Large intestine (tissue), 12 donors: ENCODE measurements at places on chromosomes 12 and 14.

GRCh38 chr12:71440345-71440762, 756 bp downstream of the LGR5 start:
- DNase-seq, result peak; percentile 57

GRCh38 chr14:69066396-69067171, 86.3 kb downstream of the DCAF5 start:
- DNase-seq, result no peak

DNA sequence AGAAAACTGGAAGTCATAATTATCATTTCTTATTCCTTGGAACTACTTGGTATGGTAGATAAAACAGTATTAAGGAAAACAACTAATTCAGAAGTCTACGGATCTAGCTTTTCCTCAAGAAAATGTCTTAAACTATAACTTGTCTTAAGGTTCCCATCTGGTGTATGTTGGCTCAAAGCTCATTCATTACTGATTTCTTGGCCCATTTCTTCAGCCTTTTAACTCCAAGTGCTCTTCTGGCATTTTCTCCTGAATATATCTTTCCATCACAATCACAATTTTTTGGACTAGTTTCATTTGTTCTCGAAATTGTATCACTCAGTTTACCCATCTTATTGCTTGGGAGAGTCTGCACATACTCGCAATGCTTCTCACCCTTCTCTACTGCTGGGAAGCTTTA, 150.1 kb downstream of the C12orf50 start:
- DNase-seq, result no peak

GRCh38 chr12:20442322-20442721, 74.0 kb downstream of the PDE3A start:
- DNase-seq, result peak; percentile 50

DNA sequence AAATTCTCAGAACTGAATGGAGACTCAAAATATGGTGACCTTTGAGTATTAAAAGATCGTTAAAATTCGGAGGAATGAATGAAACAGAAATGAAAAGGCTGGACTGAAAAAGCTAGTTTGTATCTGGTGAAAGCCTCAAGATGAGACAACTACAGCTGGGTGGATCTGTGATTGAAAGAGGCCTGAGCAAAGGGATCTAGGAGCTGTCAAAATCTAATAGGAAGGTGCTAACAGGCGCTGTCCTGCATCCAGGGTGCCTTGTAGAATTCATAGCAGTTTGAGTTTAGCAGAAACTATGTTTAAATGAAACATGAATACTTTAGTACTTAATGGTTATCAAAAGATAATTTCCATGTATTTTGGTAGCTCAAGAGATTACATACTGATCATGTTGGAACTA, 2.3 kb downstream of the YY1 start:
- DNase-seq, result no peak

- DNase-seq, result no peak
These were observed 10.7 kb downstream of the TCTN2 start for GRCh38 chr12:123681605-123682004.

GRCh38 chr14:102768223-102769048, 8.8 kb upstream of the TRAF3 start:
- DNase-seq, result no peak

GRCh38 chr12:122895320-122895703, 612 bp downstream of the VPS37B start:
- DNase-seq, result peak; percentile 50

GRCh38 chr14:22315336-22315735, 273.7 kb downstream of the DAD1 start:
- DNase-seq, result no peak

GRCh38 chr14:80455031-80455430, 243.7 kb upstream of the DIO2 start:
- DNase-seq, result no peak

DNA sequence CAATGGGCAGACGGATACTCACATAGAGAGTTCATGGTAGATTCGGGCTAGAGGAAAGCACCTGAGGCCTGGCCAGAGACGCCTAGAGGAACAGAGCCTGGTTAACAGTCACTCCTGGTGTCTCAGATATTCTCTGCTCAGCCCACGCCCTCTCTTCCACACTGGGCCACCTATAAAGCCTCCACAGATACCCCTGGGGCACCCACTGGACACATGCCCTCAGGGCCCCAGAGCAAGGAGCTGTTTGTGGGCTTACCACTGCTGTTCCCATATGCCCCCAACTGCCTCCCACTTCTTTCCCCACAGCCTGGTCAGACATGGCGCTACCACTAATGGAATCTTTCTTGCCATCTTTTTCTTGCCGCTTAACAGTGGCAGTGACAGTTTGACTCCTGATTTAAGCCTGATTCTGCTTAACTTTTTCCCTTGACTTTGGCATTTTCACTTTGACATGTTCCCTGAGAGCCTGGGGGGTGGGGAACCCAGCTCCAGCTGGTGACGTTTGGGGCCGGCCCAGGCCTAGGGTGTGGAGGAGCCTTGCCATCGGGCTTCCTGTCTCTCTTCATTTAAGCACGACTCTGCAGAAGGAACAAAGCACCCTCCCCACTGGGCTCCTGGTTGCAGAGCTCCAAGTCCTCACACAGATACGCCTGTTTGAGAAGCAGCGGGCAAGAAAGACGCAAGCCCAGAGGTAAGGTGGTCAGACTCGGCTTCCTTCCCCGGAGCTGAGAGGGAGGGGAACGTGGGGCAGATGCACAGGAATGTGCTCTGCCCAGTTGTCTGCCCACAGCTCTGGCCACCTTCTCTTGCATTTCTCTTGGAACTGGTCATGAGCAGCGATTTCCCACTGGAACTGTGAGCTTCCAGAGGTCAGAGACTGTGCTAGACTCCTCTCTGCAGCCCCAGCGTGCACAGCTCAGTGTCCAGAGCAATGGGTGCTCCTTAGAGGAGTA, at the start of gene CD4:
CD4 (plus strand) TSS at position 557 of the 953 bp plus-strand sequence. CDS start 10,611 bp downstream, outside the sequence.
- DNase-seq, result no peak

- DNase-seq, result no peak
These were observed 81.6 kb downstream of the SPATS2 start for GRCh38 chr12:49448858-49449257.

- DNase-seq, result peak; percentile 16
These were observed 662 bp upstream of the NELL2 start for GRCh38 chr12:44876544-44877410.

DNA sequence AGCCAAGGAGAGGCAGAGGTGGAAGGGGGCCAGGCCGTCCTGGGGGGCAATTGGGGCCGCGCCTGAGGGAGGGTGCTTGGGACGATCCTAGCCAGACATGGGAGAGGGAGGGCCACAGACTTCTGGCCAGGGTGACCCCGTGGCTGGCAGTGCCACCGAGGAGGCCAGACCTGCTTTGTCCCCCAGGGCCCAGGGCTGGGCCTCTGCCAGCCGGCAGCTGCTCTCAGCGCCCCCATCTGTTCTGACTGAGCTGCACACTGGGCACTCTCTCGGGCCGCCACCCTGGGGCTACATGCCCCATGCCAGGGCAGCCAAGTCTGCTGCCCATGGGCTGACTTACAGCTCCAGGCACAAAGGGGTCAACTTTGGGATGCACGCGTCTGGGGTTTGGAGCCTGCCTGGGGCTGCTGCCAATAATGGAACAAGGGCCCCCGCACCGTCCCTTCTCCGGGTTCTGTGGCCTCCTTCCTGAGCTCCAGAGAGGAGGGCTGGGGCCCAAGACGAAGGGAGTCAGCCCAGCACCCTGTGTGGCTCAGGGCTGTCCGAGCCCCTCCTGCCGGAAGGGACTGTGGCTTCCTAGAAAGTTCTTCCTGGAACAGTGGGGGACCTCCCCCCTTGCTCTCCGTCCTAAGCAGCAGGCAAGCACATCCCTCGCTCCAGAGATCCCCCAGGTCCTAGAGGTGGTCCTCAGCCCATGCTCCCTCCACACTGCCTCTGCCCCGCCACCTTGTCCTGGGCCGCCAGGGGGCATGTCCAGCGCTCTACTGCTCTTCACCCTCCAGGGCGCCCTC, 1.1 kb downstream of the ADSS1 start:
- peak; percentile 44 for DNase-seq

DNA sequence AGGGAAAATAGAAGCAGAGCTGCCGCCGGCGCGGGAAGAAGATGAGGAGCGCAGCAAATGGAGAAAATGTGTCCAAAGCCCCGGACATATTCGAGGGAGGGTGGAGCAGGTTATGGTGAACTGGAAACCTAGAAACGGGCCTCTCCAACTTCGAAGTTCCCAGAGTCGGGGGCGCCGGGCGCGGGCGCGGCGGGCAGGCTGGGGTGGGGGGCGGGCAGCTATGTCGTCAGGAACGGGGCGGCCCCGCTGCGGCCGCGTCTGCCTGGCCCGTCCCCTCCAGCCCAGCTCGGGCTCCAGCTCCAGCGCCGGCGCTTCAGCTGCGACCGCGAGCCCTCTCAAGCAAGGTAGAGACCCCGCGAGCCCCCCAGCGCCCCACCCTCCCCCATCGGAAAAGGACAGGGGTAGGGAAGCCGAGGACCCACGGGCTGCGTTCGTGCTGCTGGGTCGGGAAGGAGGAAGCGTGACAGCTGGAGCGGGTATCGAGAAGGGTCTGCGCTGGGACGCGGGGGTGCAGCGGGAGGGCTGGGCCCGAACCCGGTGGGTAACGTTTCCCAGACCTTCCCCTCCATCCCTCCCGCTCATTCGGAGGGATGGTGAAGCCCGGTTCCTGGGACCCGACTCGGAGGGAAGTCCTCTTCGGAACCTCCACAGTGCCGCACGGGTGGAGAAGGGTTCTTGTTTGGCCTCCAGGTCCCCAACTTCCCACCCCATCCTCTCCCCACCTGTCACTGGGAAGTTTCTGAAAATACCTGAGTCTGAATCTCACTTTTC, 1.0 kb downstream of the DGKA start:
- peak; percentile 54 for DNase-seq

DNA sequence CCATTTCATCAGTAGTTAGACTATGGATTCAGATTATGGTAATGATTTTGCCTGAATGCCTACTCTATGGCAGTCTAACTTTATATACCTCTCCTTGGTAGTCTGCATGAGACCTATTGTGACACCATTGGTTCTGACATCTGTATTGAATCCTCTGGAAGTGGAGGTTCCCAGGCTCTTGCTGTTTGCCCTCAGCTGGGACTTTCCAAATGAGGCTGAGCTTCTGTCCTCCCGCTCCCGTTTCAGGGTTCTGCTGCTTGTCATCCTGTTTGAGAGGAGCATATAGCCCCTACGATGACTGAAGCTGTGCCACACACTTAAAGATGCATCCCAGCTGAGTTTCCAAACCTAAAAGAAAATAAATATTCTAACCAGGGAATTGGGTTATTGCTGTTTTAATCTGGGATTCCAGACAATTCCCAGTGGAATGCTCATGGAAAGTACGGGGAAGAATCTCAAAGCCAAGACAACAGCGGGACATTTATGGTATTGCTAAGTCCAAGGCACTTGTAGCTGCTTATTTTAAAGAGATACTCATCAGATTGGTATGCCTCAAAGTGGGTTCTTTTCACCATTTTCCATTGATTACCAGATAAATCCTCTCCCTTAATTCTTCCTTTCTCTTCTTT, 105.9 kb downstream of the ETV6 start:
- DNase-seq, result no peak

DNA sequence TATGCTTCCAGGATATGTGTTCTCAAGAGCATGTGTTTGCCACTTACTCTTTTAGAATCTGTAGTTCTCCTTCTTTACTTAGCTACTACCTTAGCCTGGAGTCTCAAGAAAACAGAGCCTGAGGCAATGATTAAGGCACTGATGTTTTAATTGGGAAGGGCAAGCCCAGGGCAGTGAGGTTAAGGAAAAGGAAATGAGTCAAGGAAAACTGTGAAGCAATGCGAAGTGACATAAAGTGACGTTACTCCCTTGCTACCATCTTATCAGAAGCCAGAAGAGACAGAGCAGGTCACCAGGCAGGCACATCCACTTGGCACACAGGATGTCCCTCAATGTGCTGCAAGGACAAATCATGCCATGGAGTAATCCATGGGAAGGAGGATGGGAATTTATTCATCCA, 11.3 kb upstream of the EML5 start:
- DNase-seq, result no peak

- DNase-seq, result no peak
These were observed 126.4 kb upstream of the PCED1B start for GRCh38 chr12:46952880-46953483.

- no peak for DNase-seq
These were observed 47.8 kb downstream of the ERGIC2 start for GRCh38 chr12:29333178-29333577.

DNA sequence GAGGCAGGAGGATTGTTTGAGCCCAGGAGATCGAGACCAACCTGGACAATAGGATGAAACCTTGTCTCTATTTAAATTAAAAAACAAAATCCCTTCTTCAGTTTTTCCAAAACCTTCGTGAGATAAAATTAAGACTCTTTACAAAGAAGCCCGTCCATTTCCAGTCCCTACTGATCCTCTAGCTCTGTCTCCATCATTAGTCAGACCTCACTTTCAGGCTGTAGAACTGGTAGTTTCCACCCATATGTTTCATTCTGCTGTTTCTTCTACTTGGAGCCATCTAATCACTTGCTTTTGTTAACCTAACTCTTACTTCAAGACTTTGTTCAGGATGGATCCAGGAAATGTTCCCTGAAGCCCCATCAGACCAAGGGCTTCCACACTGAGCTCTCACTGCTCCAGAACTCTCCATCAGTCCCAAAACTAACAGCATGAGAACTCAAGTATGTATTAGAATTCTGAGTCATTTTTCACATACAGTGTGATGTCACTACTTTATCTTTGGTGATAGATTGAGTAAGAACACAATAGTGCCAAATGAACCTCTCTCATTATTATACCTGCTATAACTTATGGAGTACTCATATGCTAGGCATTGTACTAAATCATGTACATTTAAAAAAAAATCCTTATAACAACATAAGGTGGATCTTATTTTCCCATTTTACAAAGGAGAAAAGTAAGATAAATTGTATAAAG, 90.8 kb downstream of the PRICKLE1 start:
- DNase-seq, result no peak

- no peak for DNase-seq
These were observed 11.8 kb downstream of the ALG10B start for GRCh38 chr12:38328306-38328895.

GRCh38 chr14:96098309-96098998, 59.3 kb downstream of the C14orf132 start:
- peak; percentile 46 for DNase-seq

- DNase-seq, result no peak
These were observed 14.3 kb downstream of the FOS start for GRCh38 chr14:75292886-75293285.

- DNase-seq, result no peak
These were observed 34.8 kb downstream of the DLK1 start for GRCh38 chr14:100761481-100761880.

GRCh38 chr12:6688543-6688998, 604 bp downstream of the ZNF384 start:
- peak; percentile 91 for DNase-seq

DNA sequence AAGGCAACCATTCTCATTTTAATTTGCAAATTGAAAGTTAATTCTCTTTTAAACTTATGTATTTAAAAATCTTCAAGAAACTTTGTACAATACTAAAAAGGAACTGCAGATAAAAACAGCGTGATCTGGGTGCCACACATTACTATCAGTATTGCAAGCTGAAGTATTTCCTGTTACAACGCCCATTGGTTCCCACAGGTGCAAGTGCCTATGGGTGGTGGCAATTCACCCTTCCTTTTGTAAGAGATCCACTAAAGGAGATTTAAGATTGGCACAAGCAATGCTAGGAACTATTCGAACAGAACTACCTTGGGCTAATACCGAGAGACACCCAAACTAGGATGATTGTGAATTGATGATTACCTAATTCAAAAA, 13.2 kb downstream of the TAOK3 start:
- DNase-seq, result no peak
